ENCODE measurements at places on chromosomes 4 and X. TPM values are rescaled to one million over a fixed set of nuclear protein-coding genes. Genes with fewer than 3 reads are reported as not detected.
A peak's percentile ranks its signal among the peaks of the same experiment; 100 is the strongest.

GRCh38 chr4:90855111-90855510, 727.9 kb downstream of the CCSER1 start:
- ATAC-seq: no peak

Gene DCAF4L1
- total RNA-seq: 0.12 TPM

DNA sequence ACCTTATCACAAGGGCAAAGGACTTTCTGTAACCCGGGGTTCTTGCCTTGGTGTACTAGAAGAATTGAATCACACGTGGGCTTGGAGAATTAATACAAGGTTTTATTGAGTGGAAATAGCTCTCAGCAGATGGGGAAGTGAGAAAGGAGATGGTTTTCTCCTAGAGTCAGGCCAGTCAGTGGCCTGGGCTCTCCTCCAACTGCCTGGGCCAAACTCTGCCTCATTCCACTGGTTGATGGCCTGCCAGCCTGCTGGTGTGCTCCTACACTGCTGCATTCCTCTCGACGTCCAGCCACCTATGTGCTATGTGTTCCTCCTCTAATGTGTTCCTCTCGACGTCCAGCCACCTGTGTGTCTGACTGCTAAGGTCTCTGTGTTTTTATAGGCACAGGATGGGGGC, 35.3 kb upstream of the SPIN2A start:
- no peak for ATAC-seq

Gene POU3F4
- not detected for total RNA-seq

- peak; percentile 80 for ATAC-seq
Measured at GRCh38 chrX:18983666-18984380, at the start of gene PHKA2. TSS of gene PHKA2 (minus strand) at chrX:18984114. CDS start at chrX:18983932, 182 bp downstream.

Gene SLC39A8
- 13.8 TPM for total RNA-seq

GRCh38 chr4:54317690-54318089, 88.6 kb downstream of the PDGFRA start:
- no peak for ATAC-seq

GRCh38 chr4:120855307-120856001, 67.1 kb downstream of the PRDM5 start:
- no peak for ATAC-seq

Gene ZAR1
- not detected for total RNA-seq

GRCh38 chr4:124253080-124253479, 459.5 kb downstream of the ANKRD50 start:
- ATAC-seq: peak; percentile 53

DNA sequence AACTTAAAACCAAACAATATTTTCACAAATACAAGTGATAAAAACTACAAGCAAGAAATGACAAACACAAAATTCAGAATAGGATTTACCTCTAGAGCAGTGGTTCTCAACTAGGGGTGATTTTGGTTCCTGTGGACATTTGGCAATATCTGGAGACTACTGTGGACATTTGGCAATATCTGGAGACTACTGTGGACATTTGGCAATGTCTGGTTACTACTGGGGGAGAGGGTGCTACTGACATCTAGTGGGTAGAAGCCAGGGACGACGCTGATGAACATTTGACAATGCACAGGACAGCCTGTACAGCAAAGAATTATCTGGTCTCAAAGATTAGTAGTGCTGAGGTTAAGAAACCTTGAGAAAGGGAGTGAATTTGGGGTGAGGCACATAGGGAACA, 169.8 kb downstream of the CLCN4 start:
- ATAC-seq: no peak

Gene IL13RA2
- not detected for total RNA-seq

Gene ODAM
- not detected for total RNA-seq

- no peak for ATAC-seq
Measured at GRCh38 chr4:128574706-128575105, 234.8 kb upstream of the JADE1 start.

Gene PYURF
- 108 TPM for total RNA-seq

DNA sequence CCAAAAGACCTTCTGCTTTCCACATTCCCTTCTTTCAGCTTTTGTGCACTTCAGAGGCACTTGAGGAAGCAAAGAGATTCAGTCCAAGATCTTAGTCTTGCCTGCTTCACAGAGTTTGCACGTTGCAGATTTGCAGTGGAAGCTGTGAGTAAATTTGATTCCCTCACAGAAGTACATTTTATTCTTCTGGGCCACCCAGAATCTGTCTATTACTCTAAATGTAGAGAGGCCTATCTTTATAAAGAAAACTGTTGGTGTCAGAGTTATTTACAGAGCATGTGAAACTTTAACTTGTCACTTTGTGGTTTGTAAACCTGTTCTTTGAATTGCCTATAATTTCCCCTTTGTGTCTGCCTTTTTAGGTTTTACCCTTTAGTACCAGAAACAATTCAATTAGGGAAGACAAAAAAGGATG, 15.5 kb downstream of the SPRY1 start:
- no peak for ATAC-seq

Gene ART3
- total RNA-seq: 22.6 TPM

DNA sequence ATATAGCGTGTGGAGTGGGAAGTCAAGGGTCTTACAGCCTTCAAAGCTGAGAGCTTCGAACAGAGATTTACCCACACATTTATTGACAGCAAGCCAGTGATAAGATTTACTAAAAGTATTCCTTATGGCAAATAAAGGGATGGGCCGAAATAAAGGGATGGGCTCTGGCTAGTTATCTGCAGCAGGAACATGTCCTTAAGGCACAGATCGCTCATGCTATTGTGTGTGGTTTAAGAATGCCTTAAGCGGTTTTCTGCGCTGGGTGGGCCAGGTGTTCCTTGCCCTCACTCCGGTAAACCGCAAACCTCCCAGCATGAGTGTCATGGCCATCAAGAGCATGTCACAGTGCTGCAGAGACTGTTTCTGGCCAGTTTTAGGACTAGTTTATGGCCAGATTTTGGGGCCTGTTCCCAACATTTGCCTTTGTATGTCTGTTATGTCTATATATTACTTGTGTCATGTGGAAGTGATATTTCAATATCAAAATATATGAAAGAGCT, 53.5 kb downstream of the UGT2B10 start:
- no peak for ATAC-seq

DNA sequence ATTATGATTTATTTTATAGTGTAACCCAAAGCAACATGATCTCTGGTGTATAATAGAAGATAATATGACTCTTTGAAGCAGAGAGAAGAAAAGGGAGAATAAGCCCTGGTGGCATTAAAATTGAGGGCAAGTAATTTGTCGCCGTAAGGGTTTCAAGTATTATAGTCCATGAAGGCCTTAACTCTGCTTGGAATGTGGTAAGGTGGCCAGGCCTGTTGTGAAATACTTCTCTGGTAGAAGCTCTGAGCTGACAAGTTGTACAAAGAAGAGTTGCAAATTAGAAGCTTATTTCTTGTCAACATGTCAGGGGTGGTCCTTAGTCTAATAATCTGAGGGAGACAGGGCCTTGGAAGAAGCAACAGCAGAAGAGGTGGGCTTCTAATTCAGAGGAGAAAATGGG, 151.7 kb upstream of the HHIP start:
- no peak for ATAC-seq

Gene DMRTC1
- not detected for total RNA-seq

Measured in gastroesophageal sphincter (tissue), 4 donors.